ENCODE measurements at places on chromosomes 7 and 10.

- no peak for DNase-seq
Measured at GRCh38 chr10:49279015-49279880, 19.7 kb upstream of the C10orf71 start.

DNA sequence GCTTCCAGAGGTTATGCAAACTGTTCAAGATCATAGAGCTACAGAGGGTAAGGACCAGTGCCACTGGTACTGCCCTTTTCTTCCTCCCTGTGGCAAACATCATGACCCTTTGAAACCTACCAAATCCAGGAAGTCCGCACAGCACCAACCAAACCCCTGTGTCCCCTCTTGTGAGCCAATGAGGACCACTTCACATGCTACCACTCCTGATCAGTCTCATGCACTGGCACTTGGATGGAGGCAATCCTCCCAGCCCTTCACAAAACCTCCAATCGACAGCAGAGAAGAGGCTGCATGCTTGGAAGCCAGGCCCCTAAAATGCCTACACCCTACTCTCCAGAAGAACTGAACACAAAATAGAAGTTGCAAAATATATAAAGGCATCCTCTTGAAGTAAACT lies 248.0 kb downstream of the TNS3 start:
- DNase-seq = no peak

- no peak for DNase-seq
Measured at GRCh38 chr10:62016623-62017490, 115.4 kb downstream of the ARID5B start.

GRCh38 chr7:21806388-21806787 lies 139.3 kb downstream of the CDCA7L start:
- DNase-seq = no peak

All from CD4-positive, alpha-beta T cell treated with Interleukin-6 for 4 hours (primary cell).